ENCODE measurements at places on chromosomes 4 and X.

GRCh38 chr4:44679060-44679459 lies 840 bp downstream of the GUF1 start:
- DNase-seq = no peak

DNA sequence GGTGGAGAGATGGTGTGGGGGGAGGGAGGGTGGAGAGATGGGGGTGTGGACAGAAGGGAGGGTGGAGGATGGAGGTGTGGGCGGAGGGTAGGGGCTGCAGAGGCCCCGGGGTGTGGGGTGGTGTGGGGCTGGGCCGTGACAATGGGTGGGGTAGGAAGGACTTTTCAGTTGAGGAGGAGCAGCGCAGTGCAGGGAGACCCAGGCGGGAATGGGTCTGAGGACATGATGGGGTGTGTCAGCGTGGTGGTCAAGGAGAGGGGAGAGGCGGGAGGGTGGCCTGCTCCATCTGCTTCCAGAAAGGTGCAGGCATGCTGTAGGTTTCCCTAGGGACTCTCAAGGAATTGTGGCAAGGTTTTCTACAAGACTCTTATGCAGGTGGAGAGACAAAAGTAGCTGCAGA lies 48.9 kb downstream of the RGS12 start:
- no peak for DNase-seq

DNA sequence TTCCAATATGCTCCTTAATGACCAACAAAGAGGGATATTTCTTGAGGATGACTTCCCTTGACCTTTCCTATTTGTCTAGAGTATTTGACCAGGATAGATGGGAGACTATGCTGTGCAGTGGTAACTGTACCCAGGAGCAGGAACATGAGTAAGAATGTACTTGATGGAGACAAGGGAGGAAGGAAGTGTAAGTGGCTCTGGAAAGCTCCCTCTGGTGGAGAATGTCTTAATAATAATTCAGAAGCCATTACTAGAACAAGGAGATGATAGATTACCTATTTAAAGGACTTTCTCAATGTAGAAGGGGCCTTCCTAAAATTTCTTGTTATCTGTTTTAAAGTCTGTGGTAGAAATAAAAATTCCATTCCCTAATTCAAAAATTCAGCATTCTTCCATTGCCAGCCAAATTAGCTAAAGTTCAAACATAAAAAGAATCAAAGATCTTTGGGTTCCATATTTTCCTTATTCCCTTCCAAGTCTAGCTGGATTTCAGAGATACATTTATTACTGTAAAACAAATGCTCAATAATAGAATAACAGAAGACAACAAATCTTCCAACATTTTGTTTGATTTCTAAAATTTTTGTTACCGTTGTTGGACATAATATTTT lies 83.8 kb downstream of the GRID2 start:
- DNase-seq = no peak

GRCh38 chrX:104419211-104419610 lies 146.8 kb upstream of the IL1RAPL2 start:
- no peak for DNase-seq

- no peak for DNase-seq
Observed at GRCh38 chrX:10579112-10580011, 41.0 kb downstream of the MID1 start.

GRCh38 chr4:187565416-187565815 lies 430.2 kb upstream of the ZFP42 start:
- DNase-seq = no peak

DNA sequence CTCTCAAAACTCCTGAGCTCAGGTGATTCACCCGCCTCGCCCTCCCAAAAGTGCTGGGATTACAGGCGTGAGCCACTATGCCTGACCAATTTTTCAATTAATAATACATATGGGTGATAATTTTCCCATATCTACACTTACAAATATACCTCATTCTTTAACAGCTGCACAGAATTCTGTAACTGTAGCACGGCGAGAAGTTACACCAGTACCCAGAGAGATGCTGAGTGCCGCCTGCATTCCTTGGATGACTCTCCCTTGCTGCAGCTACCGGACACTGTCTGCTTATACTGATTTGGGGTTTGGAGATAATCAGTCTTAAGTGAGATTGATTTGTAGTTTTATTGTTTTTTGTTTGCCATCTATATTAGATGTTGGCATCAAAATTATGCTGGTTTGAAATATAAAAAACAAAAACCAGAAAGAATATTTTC lies 5.8 kb downstream of the TIFA start:
- DNase-seq = no peak

DNA sequence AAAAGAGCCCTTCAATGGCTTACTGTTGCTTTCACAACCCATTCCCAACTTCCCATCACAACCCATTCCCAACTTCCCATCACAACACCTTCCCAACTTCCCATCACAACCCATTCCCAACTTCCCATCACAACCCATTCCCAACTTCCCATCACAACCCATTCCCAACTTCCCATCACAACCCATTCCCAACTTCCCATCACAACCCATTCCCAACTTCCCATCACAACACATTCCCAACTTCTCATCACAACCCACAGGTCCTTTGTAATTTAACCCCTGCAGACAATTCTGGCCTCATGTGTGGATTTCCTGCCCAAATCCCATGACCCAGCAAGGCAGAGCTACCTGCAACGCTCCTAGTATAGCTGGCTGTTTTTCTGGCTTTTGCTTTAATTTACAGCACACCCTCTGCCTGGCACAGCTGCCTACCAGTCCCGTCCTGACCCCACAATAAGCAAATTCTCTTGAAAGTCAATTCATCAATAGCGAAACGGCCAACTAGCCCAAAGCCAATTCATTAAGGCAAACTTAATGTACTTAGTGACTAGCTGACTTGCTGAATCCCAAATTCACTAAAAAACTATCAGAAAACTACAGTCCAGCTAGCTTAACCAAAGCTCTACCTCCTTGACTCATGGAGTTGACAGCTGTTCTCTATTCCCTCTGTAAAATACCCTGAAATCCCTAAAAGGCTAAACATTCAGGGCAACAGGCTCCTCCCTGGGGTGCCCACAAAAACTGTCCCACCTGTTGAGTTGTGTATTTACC lies 75.6 kb downstream of the AFAP1 start:
- no peak for DNase-seq

DNA sequence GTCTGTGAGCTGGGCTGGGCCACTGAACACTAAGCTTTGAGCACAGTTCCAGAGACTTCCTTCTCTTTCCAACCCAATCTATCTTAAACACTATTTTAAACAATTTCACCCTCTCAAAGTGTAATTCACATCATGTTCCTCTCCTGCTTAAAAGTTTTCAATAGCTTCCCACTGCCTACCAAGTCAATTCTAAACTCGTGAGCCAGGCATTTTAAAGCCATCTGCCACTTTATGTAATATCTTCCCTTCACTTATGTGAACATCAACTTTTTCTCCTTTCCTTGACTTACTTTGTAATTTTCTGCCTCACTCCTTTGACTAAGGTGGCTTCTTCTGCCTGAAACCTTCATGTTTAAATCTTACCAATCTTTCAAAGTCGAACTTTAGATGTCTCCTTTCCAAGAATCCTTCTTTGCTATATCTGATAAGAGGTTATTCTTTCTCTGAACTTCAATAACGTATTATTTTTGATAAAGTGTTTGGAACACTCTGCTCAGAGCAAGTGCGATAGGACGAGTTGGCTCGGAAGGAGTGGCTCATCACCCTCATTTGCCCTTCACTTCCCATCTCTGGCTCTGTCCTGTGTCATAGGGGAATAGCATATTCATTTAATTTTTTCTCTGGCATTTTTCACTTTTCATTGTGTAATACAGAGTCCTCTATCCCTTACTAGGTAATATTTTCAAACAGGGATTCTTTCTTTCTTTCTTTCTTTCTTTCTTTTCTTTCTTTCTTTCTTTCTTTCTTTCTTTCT lies 13.0 kb upstream of the SPARCL1 start:
- no peak for DNase-seq

- DNase-seq = no peak
Observed at GRCh38 chr4:142497606-142498005, 348.5 kb downstream of the INPP4B start.

DNA sequence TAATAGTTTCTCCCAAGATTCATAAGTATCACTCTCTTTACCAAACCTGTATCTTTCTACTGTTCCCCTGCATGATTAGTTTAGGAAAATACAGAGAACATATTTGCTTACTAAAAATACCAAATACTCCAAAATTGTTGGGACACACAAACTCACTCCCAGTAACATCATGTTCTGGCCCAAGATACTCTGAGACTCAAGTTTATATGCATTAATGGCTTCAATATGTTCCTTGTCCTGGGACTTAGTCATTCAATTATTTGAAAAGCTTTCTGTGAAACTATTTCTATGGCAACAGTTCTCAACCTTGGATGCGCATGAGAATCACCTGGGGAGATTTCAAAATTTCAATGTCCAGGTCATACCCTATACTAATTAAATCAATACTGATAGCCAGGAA lies 138.9 kb upstream of the PTCHD1 start:
- DNase-seq = no peak
